Mucosa of descending colon (tissue), 3 donors: ENCODE measurements at places on chromosomes 1 and 21. TPM values are rescaled to one million over a fixed set of nuclear protein-coding genes. Genes with fewer than 3 reads are reported as not detected.

GRCh38 chr21:45262041-45262581 lies 25.6 kb downstream of the POFUT2 start:
- DNase-seq = no peak

- no peak for DNase-seq
Measured at GRCh38 chr1:61572046-61572445, 152.9 kb downstream of the TM2D1 start.

DNA sequence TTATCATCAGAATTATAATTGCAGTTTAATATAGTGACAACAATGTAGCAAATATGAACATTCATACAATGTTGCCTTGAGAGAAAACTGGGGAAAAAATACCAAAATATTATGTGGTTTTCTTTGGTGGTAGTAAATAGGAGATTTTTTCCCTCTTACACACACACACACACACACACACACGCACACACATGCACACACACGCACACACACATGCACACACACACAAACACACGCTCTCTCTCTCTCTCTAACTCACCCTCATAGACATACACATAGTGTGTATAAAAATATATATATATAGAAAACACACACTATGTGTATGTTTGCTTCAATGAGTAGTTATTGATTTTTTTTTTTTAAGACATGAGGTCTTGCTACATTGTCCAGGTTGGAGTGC lies 211.6 kb downstream of the HHAT start:
- DNase-seq = no peak

DNA sequence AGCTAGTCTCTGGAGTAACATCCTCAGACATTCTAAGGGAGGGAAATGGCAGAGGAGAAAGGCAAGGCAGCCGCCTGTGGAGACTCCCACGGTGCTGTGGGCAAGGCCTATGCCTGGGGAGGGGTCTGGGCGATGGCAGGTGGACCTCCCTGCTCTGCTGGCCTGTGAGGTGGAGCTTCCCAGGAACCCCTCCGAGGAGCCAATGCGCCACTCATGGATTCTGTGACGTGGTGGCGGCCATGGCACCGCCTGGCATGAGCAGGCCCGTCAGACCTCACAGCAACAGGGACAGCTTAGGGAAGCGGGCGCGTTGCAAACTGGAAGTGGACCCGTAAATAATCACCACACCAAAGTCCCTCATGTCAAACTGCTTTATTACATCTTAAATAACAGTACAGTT lies 6.7 kb upstream of the NADK start:
- no peak for DNase-seq

DNA sequence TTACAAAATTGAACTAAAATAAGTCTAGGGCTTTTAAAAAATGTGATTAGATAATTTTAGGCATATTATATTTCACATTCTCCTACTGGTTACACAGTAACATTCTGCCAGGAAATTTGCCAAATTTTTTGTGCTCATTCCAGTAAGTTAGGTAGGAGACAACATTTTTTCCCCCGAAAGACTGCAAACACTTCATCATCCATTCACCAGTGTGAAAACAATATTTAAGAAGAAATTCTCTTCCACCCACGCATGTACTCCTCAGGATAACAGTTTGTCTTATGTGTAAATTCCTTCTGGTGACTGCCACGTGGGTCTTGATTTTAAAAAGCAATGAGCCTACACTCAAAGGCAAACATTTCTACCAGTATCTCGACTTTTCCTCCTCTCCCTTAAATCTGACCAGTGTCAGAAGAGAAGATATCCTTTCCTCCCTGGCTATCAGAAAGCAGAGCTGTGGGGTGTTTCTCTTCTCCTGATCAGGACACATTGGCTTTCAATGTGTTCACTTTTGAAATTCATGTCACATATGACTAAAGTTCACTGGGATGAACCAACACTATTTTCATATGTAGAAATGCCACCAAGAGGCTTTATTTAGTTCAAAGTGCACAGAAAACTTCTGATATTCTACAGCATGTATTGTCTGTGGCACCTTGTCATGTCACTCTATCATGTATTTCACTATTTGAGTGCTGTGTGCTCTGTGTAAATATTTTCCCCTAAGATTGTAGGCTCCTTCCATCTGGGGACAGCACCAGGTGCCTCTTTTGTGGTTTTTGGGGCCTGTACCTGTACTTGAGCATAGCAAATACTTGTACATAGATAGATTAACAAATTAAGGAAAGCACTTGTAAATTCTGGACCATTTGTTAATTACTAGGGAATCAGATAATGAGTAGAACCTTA lies 38.6 kb downstream of the LHX9 start:
- DNase-seq = no peak

DNA sequence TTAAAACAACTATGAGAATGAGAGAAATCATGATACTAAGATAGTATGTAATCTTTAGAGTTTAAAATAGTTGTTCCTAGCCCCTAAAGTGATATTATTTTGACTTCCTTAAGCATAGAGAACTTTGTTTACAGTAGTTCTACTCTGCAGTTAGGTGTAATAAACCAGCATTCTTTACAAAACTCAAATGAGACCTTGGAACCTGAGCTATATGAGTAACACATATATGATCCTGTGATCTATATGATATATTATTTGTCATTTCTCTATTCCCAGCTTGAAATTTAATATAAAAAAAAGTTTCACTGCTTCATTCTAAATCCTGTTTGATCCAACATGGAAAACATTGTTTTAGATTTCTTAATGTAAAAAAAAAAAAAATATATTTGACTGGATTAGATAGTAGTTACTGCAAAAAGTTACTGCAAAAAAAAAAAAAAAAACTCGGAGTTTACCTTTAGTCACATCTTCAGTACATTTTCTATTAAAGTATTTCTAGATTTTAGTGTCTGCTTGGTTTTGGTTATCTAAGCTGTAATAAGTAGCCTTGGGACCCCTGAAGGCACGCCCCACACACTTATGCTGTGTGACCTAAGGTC lies 463.8 kb downstream of the USP25 start:
- no peak for DNase-seq

The FAM43B gene
- 0.43 TPM for total RNA-seq

DNA sequence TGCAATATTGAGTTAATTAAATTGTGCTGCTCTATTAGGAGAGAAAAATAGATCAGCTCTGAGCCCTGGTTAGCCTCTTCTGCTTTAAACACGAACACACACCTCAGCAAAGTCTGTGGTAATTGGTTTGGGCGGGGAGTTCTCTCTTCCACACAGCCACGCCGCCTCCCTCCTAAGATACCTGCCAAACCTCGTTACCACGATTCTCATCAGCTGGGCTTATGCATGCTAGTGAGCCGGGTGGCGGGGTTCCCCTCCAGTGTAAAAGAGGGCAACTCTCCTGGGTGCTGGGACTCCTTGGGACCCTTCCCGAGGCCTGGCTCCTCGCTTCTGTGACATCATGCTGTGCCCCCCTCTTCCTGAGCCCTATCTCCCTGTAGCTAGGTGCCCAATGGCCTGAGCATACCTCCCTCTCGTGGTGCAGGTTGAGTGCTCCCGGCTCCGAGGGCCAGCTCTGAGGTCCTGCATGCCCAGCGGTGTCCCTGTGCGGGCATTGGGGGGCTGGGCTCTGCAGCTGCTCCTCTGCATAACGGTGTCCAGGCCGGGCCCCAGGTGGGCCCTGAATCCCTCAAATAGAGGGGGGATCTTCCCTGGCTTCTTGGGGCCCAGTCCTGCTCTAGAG lies 182.9 kb downstream of the PRDM16 start:
- no peak for DNase-seq

- no peak for DNase-seq
Measured at GRCh38 chr1:214066190-214066589, 78.4 kb downstream of the PROX1 start.

The PLA2G2F gene
- total RNA-seq = not detected

The DBT gene
- total RNA-seq = 14.6 TPM

- peak; percentile 81 for DNase-seq
Measured at GRCh38 chr1:39980555-39981313, 25.8 kb downstream of the MFSD2A start.

DNA sequence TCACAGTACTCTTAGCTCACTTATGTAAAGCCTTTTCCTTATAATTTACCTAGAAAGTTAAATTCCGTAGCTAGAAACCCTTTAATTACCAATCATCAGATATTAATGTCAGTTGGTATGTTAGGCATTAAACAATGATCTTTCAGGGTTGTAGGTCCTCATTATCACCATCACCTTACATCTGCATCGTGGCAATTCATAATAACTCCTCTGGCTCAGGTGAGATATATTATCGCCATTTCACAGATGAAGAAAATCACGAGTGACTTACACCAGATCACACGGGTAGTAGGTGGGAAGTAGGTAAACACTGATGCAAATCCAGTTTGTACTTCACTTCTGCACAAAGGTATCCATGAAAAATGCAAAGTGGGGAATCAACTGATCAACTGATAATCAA lies 639 bp downstream of the NUP133 start:
- DNase-seq = no peak

The TINAGL1 gene
- 104 TPM for total RNA-seq

The CFAP74 gene
- 0.06 TPM for total RNA-seq

DNA sequence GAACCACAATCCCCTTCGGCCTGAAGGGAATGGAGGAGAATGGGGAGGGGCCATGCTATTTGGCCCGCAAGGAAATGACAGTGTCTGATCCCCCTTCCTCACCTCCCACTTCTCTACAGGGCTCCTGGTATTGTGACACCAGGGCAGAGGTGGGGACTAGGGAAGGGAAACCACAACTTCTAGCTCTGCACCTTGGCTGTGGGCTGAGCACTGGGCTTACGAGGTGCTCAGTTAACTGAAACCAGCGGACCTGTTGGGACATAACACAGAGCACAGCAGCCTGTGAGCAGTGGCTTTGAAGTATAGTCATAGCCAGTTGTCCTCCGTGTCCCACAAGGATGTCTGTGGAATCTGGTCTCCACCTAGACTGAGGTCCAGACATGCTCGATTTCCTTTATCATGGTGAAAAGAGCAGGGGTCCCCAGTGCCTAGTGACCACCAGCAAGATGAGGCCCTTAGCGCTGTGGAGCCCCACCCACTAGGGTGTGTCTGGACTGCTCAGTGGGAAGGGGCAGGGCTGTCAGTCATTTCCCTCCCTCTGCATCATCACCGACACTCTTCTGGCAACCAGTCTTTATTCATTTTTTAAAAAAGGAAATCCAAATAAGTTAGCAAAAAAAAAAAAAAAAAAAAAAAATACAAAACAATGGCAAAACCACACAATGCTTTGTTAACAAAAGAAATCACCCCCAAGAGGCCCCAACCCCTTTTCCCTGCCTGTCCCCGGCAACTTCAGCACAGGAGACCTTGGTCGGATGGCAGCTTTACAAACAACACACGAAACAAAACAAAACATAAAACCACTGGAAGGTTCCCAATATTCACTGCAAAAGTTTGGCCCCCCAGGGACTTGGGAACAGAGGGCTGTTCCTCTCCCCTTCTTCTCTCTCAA lies 3.0 kb downstream of the MYOG start:
- DNase-seq = no peak

The FAM72C gene
- not detected for total RNA-seq

- DNase-seq = no peak
Measured at GRCh38 chr1:32126770-32127169, 18.9 kb downstream of the KPNA6 start.

The YIPF1 gene
- total RNA-seq = 37.3 TPM

GRCh38 chr1:160453443-160453842 lies 53.1 kb downstream of the VANGL2 start:
- DNase-seq = no peak

DNA sequence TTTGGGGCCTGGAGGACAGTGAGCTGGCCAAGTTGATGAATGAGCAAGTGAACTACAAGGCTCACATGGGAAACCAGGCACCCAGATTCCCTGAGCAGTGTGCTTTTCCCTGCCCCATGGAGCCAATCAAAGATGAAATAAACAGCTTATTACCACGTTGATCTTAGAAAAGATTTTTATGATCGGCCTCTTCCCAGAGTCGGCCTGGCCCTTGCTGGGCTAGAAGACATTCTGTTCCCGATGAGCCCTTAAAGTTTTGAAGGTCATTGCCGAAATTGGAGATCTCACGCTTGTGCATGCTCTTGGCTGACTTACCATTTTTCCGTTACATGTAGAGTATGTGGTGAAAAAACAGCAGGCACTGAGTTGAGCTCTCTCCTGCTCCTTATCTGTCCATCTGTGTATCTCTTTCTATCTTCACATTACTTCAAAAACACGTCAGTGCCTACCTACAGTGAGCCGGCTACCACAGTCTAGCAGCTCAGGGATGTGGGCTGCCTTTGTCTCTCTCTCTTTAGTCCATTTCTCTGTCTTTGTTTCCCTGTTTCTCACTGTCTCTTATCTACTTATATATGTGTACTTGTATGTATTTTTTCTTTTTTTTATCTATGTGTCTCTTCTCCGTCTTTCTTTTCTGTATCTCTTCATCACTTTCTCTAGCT lies 248.8 kb upstream of the USP24 start:
- DNase-seq = no peak

DNA sequence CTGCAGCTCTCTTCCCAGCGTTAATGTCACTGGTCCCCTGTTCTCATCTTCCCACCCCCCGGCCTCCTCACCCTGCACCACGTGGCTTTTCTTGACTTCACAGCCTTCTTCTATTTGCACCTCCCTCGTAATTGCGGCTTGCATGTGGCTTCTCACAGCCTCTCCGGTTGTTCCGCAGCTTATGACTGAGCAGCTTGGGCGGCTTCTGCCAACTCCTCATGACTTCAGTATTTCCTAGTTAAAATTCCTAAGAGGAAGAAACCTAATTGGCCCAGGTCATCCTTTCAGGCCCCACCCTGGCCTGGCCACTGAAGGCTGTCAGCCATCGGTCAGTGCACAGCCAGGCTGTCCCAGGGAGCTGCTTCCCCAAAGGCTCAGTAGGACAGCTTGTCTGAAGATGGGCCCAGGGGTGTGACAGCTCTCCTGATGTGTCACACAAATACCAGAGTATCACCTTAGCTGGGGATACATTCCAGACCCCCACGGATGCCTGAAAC lies 8.6 kb upstream of the RERE start:
- no peak for DNase-seq

The HPCAL4 gene
- total RNA-seq = not detected

The PLPP3 gene
- 42.3 TPM for total RNA-seq

DNA sequence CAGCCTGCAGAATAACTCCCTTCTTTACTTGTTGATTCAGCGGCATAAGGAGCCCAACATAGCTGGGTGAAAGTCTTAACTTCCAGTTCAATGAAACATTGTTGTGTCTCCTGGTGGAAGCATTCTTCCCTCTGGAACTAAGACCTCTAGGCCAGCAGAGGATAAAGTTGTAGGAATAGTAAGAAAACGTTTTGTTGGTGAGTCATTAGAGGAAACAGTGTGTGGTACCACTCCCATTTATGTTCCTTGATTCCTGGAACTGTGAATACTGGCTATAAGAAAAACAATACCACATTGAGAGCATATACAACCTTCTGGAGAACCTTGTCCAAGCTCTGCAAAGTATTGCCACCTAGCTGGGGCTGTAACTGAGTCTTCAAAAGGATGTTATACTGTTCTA lies 737.4 kb upstream of the ZP4 start:
- DNase-seq = no peak

The CLEC20A gene
- not detected for total RNA-seq

The CD101 gene
- total RNA-seq = 6.1 TPM

The TBX15 gene
- not detected for total RNA-seq

- DNase-seq = no peak
Measured at GRCh38 chr1:90721210-90722194, 4.4 kb upstream of the BARHL2 start.

The SELL gene
- 2.5 TPM for total RNA-seq

- no peak for DNase-seq
Measured at GRCh38 chr1:209207126-209207700, 376.3 kb upstream of the CAMK1G start.

The SH3D21 gene
- total RNA-seq = 14.2 TPM

The BNIPL gene
- 0.63 TPM for total RNA-seq

The CTSE gene
- 17.7 TPM for total RNA-seq

GRCh38 chr1:179184403-179184802 lies 45.1 kb downstream of the ABL2 start:
- DNase-seq = no peak

- DNase-seq = no peak
Measured at GRCh38 chr1:82299656-82300055, 498.9 kb downstream of the ADGRL2 start.
